ENCODE measurements at places on chromosomes 1 and 21. TPM values are rescaled to one million over a fixed set of nuclear protein-coding genes. Genes with fewer than 3 reads are reported as not detected.

DNA sequence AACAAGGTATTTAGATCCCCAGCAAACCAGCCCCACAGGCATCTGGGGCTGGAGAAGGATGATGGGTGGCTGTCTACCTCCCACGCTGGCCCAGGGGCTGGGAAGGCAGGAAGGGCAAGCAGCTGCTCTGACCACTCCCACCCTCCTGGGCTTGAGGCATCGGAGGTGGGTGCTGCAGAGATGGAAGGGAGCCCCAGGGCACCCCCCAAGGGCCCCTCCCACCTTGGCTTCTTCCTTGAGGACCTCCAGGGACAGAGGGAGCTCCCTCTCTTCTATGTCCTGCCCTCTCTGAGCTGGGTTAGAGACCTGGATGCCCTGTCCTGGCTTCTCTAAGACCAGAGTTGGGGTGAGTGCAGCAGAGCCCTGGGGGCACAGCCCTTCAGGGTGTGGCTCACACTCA lies 3.1 kb downstream of the CD52 start:
- no peak overlapping the region for H3K4me3 ChIP-seq
- no peaks in the 10 kb centered on the region for H3K27me3 ChIP-seq
- no peaks in the 10 kb centered on the region for H3K36me3 ChIP-seq
- no peak for DNase-seq

DNA sequence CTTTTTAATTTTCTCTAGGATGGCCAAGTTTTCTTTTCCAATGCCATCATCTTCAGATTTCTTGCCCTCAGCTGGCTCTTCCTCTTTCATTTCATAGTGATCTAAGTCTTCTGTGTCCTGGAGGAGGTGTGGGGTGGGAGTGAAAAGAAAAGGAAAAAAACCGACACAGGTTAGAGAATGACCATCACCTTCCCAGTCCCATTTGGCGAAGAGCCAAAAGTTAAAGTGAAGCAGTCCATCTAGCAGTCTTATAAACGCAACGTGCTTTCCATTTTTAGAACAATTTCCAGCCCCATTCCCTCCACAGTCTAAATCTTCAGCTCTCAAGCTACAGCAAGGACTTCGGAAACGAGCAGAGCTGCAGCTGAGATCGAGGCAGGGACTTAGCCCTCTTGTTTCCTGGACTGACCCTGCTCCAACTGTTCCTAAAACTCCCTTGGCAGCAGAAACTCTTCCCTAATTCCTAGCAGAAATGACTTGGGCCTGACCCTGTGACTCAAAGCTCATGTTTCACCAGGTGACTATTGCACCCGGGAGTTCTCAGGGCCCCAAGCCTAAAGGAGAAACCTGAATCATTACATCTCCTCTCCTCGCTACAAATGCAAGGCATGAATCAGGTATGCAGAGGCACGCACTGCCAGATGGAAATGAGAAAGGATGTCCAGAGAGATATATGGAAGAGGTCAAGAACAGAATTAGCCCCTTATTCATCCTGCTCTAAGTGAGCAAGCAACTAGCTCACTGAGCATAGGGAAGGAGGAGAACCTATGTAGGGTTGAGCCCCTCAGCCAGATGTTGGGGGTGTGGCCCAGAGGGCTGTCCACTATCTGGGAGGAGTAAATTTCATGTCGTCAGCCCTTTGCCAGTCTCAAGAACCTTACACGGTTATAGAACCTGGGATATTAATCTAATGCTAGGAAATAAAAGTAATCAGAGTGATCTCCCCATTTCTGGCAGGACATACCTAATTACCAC lies 5.1 kb downstream of the UBE2Q1 start:
- peaks cover 16% of the 10 kb centered on the region for H3K4me1 ChIP-seq
- DNase-seq, result no peak
- H3K27me3 ChIP-seq, result no peaks in the 10 kb centered on the region
- H3K4me3 ChIP-seq, result no peak overlapping the region
- no peak overlapping the region for H3K27ac ChIP-seq

DNA sequence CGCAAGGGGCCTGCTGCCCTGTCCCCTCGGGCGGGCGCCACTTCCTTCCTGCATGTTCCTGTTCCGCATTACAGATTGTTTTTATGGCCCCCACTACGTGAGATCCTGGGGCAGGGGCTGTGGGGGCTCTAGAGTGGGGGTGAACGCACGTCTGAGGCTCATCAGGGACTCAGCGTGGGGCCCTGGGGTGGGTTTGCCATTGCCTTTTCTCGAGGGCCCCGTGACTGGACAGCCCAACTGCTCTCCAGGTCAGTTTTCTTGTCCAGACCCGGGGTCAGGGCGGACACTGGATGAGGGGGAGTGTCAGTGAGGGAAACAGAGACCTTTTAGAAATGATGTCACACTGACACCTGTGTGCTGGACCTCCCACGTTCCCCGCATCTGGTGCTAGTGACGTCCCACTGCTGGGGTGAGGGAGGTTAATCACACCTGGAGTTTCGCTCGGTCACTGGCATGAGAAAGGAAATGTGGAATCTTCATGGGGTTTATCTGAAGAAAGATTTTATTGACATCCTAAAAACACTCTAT lies 65.9 kb downstream of the AGPAT3 start:
- no peak overlapping the region for H3K27ac ChIP-seq
- no peak for DNase-seq

GRCh38 chr1:213122514-213122929 lies 71.5 kb downstream of the RPS6KC1 start:
- peak; percentile 32 for DNase-seq
- H3K27me3 ChIP-seq, result no peaks in the 10 kb centered on the region
- H3K36me3 ChIP-seq, result no peaks in the 10 kb centered on the region

DNA sequence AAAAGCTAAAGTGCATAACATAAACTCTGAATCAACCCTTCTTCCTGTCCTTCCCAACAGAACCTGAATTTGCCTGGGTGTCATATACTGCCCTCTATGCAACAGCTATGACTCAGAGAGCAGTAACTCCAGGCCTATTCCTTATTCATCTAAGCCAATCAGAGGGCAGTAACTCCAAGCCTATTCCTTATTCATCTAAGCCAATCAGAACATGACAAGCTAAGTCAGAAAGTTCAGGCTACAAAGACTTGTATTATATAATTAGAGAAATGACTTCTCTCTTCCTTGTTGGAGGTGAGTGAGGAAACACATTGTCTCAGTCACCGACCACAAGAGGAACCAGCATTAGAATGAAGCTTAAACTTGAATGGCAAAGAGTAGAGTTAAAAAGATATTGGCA lies 26.2 kb upstream of the TADA1 start:
- no peak overlapping the region for H3K27ac ChIP-seq
- no peak overlapping the region for H3K4me3 ChIP-seq
- DNase-seq, result no peak
- peaks cover 5% of the 10 kb centered on the region for H3K27me3 ChIP-seq

- H3K36me3 ChIP-seq, result no peaks in the 10 kb centered on the region
- no peak overlapping the region for H3K27ac ChIP-seq
- DNase-seq, result no peak
- H3K27me3 ChIP-seq, result no peaks in the 10 kb centered on the region
These were observed 142.0 kb downstream of the MAST2 start for GRCh38 chr1:45945426-45945825.

DNA sequence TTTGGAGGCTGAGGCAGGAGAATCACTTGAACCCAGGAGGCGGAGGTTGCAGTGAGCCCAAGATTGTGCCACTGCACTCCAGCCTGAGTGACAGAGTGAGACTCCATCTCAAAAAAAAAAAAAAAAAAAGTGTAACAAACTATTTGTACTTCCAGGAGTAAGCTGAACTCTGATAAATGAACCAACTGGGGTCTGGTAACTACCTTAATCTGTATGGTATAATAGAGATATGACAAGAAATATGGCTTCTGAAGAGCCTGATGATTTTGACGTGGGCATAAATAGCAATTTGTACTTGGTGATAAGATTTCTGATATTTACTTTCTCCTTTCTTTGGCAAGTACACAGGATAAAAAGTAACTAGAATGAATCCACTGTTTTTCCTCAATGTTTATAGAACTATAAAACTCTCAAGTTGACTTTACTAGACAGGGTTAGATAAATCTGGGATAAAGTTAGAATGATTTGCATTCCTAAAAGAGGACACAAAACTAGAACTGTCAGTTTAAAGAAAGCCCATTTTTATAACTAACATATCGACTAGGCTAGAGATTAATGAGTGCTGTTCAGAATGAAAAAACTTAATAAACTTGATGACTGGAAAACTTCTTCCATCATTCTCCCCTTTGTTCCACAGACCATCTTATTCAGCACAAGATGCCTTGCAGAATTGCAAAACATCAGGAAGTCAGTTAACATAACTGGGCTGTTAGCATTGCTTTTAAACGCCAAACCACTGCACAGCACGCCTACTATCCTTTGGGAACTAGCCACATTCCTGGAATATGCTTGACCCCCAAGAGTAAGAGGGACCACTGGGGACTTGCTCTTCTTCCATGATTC lies 51.5 kb upstream of the EDARADD start:
- no peaks in the 10 kb centered on the region for H3K27me3 ChIP-seq
- H3K4me3 ChIP-seq, result no peak overlapping the region
- H3K36me3 ChIP-seq, result no peaks in the 10 kb centered on the region
- DNase-seq, result no peak
- peaks cover 18% of the 10 kb centered on the region for H3K4me1 ChIP-seq

DNA sequence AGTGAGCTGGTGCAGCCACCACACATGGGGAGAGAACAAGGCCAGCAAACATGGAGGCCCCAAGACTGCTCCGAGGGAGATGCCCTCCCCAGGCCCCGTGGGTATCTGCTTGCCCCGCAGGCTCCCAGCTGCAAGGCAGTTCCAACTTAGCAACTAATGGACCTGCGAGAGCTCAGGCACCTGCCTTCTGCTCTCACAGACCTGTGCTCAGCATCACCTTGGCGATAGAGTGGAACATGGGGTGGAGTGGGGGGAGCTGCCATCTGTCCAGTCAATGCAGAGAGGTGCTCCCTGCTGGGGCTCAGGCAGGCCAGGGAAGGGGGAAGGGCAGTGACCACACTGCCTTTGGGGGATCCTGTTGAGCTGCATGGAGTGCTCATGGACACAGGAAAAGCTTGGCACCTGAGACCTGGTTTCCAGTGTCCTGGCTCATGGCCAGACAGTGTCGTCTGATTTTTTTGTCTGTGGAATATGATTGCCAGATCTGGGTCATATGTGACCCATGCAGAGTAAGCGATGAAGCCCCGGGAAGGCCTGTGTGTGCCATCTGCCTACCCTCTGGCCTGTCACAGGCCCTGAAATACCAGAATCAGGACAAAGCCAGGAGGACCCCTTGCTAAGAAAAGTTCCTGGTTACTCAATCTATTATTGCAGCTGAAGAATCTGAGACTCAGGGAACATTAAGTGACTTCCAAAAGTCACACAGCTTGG lies 39.9 kb upstream of the TENT5C start:
- H3K27me3 ChIP-seq, result no peaks in the 10 kb centered on the region
- H3K36me3 ChIP-seq, result no peaks in the 10 kb centered on the region
- H3K4me1 ChIP-seq, result no peaks in the 10 kb centered on the region
- DNase-seq, result no peak

- H3K4me1 ChIP-seq, result peaks cover 6% of the 10 kb centered on the region
- H3K27me3 ChIP-seq, result no peaks in the 10 kb centered on the region
- DNase-seq, result no peak
- H3K4me3 ChIP-seq, result no peak overlapping the region
These were observed 400 bp upstream of the TRIM17 start for GRCh38 chr1:228417061-228417460.

DNA sequence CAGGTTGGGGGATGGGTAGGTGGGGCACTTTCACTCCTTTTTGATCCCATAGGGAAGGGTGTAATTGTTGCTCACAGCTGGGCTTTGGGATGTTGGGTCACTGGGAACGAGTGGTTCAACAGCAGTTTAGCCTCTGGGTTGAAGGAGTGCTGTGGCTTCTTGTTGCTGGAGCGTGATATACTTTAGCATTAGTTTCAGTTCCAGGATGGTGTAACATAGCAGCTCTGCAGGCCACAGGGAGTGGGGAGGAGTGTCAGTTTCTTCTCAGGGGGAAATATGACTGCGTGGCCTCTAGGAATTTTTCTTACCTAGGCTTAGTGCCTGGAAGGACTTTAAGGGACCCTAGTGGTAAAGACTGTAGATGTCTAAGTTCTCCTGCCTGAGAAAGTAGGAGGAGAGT lies 1105.3 kb upstream of the TMPRSS15 start:
- no peaks in the 10 kb centered on the region for H3K27me3 ChIP-seq
- H3K27ac ChIP-seq, result no peak overlapping the region
- no peak overlapping the region for H3K4me3 ChIP-seq
- H3K4me1 ChIP-seq, result no peaks in the 10 kb centered on the region
- no peak for DNase-seq

DNA sequence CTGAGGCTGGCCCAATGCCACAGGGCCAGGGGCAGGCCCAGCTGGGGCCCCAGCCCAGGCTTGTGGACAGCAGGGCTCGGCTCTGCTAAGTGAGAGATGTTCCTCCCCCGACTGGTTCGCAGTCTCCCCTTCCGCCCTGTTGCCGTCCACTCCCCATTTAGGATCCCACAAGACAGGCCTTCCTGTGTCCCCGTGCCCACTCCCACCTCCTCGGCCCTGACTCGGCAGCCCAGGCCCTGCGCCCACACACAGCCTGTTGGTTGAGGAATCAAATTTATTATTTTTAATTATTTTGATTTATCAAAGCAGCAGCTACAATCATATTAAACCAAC lies 78.4 kb downstream of the CASZ1 start:
- no peak overlapping the region for H3K27ac ChIP-seq
- H3K4me3 ChIP-seq, result no peak overlapping the region
- H3K27me3 ChIP-seq, result no peaks in the 10 kb centered on the region
- no peaks in the 10 kb centered on the region for H3K36me3 ChIP-seq
- DNase-seq, result no peak

DNA sequence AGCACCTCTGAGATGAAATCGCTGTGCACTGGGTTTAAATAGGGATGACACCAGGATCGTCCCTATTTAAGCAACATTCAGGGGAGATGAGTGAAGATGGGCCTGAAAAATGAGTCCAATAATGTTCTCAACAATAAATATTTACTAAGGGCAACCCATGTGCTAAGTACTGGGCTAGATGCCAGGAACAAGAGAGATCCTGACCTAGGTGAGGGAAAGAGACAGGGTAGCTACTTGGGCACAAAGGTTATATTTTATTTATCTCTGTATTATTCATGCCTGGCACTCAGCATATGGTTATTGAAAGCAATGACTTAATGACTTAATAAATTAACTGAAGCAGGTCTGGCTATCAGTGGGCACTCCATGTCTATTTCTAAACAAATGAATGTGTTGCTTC lies 27.4 kb upstream of the AVPR1B start:
- no peaks in the 10 kb centered on the region for H3K4me1 ChIP-seq
- DNase-seq, result no peak
- no peak overlapping the region for H3K4me3 ChIP-seq
- peaks cover 29% of the 10 kb centered on the region for H3K27me3 ChIP-seq

CHRM3 gene
- 0.13 TPM for total RNA-seq

TTC22 gene
- total RNA-seq, result 0.10 TPM

NTNG1 gene
- 0.13 TPM for total RNA-seq

EVA1C gene
- 2.8 TPM for total RNA-seq

HUNK gene
- total RNA-seq, result 0.05 TPM

ZNF644 gene
- 74.2 TPM for total RNA-seq

CYP4Z1 gene
- total RNA-seq, result not detected

SEC16B gene
- 0.39 TPM for total RNA-seq

AMIGO1 gene
- total RNA-seq, result 0.64 TPM

OR2M3 gene
- not detected for total RNA-seq

EXO1 gene
- 26.3 TPM for total RNA-seq

Data from Panc1 (cell line).